ENCODE measurements at places on chromosomes 2 and 18. TPM values are rescaled to one million over a fixed set of nuclear protein-coding genes. Genes with fewer than 3 reads are reported as not detected.

DNA sequence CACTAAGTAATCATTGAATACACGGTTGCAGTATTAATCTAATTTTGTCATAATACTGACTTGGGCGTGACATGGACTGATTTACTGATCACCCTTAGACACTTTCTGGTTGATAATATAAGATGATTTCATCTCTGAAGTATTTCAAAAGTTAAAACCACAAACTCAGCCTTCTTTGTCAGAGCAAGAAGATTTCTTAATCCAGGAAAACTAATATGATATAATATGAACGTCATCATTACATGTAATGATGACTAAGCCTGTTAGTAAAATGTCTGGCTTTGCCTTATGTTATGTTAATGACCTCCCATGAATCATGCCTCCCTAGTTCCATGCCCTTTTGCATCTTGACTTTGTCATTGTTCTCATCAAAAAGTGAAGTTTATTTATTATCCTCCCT lies 1325.0 kb upstream of the CDH2 start:
- DNase-seq = no peak

DNA sequence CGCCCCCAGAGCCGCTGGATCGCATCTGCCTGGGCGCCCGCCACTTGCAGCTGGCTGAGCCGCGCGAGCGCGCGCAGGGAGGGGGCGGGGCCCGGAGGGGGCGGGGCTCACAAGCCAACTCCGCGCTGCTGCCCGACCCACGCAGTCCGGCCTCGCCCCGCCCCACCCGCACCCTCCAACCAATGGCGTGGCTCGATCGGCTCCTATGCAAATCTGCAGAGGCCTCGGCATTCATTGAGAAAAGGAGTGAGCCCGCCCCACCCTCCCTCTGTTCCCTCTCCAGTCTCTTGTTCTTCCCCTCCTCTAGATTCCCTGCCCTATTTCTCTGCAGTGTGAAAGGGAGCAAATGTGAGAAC lies at the start of gene ALK:
ALK (minus strand) TSS at position 27 of the 356 bp plus-strand sequence. CDS start 927 bp downstream, outside the sequence.
- peak; percentile 23 for DNase-seq

DNA sequence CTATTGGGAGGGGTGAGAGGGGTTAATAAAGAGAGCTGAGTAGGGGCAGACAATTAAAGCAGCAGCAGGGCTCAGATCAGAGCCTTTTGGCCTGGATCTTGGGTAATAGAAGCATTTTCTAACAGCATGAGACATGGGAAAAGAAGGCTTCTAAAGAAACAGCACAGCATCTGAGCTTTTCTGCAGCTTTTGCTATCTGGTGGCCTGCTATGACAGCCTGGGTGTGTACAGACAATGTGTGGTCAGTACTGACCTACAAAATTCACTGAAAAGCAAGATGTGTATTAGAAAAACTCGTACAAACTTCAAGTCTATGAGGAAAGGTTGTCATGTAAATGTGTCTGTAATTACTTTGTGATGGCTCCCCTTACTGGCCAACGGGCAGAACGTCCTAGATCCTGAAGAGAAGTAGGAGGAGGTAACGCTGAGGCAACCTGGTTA lies 95.6 kb downstream of the GALNT3 start:
- no peak for DNase-seq

- DNase-seq = no peak
These were observed 27.4 kb downstream of the RAPGEF4 start for GRCh38 chr2:172763079-172763478.

The ELOA2 gene
- total RNA-seq = not detected

GRCh38 chr2:80057956-80058355 lies 246.6 kb downstream of the LRRTM1 start:
- DNase-seq = no peak

- DNase-seq = no peak
These were observed 193.5 kb upstream of the CHST9 start for GRCh38 chr18:27378431-27379095.

The AMER3 gene
- total RNA-seq = not detected

DNA sequence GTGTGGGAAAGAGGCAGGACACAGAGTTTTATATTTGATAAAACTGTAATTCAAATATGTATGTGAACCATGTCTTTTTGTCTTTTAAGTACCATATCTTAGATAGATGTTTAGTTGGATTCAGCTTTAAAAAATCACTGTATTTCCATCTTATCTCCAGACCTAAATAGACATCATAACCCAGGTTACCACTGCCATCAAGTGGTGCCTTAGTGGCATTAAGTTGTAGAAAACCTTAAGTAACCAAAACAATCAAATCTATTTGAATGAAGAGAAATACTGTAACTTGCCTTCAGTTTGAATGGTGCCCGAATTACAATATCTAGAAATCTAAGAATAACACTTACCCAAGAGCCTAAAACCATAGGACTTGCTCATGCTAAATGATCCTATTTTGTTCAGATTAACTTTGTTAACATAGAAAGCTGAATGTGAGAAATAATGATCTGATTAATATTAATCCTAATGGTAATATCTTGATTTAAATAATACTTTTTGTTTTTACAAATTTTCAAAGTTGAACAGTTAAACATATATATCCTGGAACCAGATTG lies 92.5 kb upstream of the MAP2 start:
- DNase-seq = no peak

- DNase-seq = no peak
These were observed 15.3 kb downstream of the PMS1 start for GRCh38 chr2:189799531-189799930.

- peak; percentile 40 for DNase-seq
These were observed at the start of gene CTIF for GRCh38 chr18:48538531-48539405. TSS of gene CTIF (plus strand) at chr18:48539031. CDS start at chr18:48619566, 80,535 bp downstream.

GRCh38 chr2:85537600-85538506 lies 1.1 kb upstream of the MAT2A start:
- peak; percentile 50 for DNase-seq

GRCh38 chr2:48715042-48715899 lies 40.3 kb downstream of the LHCGR start:
- DNase-seq = no peak

DNA sequence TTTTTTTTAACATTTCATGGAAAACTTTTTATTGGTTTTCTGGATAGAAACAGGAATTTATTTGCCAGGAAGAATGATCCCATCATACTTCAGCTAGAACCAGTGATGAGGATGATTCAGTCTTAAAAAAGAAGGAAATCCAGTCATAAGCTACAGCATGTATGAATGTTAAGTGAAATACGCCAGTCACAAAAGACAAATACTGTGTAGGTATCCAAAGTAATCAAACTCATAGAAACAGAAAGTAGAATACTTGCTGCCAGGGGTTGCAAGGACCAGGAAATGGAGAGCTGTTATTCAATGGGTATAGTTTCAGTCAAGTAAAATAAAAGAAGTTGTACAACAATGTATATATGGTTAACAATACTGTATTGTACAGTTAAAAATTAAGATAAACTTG lies 21.3 kb downstream of the PSME4 start:
- DNase-seq = no peak

DNA sequence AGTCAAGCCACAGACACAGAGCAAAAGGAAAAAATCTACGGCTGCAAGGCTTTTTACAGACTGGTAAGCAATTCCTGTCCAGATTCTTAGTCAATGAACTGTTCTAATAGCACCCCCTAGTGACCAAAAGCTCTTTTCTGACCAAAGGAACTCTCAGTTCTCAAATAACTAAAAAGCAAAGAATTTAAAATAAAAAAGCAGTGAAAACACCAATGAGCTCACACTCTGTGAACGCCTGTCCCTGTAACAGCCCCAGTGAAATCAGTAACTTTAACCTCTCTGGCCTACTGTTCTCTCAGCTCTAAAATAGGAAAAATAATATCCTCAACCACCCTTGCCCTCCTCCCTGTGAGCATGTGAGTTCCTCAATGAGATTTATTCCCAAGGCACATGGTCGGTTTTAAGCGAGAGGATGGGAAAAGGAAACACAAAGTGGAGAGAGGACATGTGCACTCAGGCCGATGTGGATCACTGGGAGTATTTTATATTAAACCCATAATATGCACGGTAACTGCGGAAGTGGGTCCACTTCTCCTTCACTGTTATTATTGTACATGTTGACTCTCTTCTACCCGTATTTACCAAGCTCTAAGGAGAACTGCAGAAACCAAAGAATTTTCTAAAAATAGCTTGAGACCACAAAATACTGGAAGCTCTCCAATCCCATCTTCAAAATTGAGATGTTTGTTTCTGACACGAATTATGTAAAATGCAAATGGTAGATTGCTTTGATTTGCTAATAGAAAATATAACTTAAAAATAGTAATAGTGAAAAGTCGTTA lies 128.5 kb downstream of the STK39 start:
- DNase-seq = peak; percentile 21

The SPP2 gene
- total RNA-seq = not detected

GRCh38 chr2:160338901-160339685 lies 139.0 kb upstream of the ITGB6 start:
- no peak for DNase-seq
